ENCODE measurements at places on chromosomes 7 and 10.

DNA sequence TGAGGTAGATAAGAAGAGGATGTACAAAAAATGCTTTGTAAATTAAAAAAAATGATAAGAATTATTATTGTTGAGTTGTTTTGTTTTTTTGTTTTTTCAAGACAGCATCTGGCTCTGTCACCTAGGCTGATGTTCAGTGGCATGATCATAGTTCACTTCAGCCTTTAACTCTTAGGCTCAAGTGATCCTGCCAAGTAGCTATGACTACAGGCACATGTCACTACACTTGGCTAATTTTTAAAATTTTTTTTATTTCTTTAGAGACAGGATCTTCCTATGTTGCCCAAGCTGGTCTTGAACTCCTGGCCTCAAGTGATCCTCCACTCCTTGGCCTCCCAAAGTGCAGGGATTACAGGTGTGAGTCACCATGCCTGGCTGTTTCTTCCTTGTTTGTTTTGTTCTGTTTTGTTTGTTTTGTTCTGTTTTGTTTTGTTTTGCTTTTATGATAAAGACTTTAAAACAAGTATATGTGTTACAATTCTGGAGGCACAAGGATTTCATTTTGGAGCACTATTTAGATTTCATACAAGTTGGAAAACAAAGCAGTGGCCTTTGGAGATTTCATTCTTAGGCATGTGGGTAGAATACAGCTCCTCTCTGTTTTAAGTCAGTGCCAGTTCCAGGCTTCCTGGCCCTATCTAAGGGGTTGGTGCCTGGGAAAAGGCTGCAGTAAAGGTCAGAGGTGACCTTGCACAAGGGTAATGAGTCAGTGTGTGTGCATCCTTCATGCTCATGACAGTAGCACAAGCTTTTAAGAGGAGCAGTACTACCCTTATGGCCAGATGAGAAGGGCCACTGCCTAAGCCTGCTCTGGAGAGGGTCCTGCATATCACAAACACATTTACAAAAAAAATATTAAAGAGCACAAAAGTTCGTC is 17.9 kb downstream of the FGFBP3 start:
- DNase-seq = no peak

- DNase-seq = no peak
Observed at GRCh38 chr7:133203490-133203889, 49.4 kb upstream of the EXOC4 start.

DNA sequence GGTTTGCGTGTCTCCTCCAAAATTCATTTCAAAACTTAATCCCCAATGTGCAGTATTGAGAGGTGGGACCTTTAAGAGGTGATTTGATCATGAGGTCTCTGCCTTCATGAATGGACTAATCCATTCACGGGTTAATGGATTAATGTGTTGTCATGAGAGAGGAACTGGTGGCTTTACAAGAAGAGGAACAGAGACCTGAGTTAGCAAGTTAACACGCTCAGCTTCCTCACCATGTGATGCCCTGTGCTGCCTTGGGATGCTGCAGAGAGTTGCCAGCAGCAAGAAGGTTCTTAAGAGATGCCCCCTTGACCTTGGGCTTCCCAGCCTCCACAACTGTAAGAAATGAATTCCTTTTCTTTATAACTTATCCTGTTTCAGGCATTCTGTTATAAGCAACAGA is 3.7 kb upstream of the TCTN3 start:
- DNase-seq = no peak

DNA sequence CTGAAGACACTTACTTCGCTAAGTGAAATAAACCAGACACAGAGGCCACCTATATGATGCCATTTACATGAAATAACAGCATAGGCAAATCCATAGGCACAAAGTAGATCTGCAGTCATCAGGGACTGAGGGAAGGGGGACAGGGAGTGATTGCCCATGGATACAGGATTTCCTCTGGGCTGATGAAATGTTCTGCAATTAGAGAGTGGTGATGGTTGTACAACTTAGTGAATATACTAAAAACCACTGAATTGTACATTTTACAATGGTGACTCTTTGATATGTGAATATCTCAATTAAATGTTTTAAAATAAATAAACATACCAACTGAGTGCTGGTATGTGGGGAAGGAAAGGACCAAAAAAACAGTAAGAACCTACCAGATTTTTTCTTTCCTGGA is 20.4 kb downstream of the PPA1 start:
- no peak for DNase-seq

GRCh38 chr7:51647931-51648351 is 331.3 kb upstream of the COBL start:
- peak; percentile 37 for DNase-seq

DNA sequence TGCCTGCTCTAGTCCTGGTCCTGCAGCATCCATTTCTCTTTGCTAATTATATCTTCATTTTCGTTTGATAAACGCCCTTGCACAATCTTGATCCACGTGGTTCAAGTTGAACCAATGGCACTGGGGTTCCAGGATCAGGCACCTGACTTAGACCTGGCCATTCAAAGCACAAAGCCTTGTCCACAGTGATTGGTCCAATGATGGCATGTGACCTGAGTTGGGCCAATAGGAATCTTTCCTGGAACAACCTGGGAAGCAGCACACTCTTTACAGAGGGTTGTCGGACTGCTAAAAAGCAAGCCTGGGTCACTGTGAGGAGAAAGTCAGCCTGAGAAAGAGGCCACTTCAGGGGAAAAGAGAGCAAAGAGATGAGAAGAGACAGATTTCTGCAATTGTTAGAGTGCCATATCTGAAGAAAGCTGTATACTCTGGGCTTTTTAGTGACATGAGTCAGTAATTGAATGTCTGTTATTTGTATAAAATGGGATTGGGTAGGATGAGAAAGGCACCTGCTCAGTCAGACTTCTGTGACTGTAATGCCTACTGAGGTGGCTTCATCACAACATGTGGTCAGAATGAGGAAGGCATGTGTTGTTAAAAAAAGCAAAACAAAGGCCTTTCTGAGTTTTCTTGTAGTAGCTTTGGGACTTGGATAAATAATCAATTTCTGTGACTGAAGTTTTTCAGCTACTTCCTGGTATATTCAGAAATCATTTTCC is 4.4 kb upstream of the STEAP4 start:
- no peak for DNase-seq

- DNase-seq = peak; percentile 18
Observed at GRCh38 chr10:80855348-80855971, 317.8 kb downstream of the SH2D4B start.

DNA sequence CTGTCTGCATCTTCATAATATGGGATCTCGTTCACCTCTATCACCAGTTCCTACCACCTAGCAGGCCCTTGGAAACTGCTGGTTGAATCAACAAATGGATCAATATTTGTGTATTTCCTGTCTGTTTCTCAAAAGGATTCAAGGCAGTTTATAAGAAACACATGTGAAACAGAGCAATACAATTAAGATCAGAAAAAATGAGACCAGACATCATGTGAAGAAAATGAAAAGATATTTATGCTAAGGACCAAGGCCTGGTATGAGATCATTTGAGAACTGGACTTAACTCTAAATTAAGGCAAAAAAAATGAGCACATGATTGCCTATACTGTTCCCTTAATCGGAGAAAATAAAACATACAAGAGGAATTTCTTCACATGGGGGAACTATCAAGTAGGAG is 589.0 kb downstream of the SUGCT start:
- DNase-seq = no peak

DNA sequence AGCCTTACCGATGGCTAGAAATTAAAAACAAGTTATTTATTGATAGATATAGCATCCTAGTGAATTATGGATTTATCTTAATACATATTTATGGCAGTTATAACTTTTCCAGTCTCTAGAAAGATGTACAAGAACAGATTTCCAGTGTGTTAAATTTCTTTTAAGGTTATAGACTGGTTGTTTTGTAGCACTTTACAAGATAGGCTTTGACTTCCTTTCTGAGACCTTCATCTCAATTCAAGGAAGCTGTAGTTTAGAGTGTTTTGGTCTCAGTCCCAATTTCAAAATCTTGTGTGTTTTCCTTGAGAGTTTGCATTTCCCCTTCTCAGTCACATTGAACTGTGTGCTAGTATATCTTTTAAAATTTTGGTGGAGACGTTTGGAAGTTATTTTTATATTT is 30.1 kb downstream of the PLEKHA1 start:
- DNase-seq = no peak

DNA sequence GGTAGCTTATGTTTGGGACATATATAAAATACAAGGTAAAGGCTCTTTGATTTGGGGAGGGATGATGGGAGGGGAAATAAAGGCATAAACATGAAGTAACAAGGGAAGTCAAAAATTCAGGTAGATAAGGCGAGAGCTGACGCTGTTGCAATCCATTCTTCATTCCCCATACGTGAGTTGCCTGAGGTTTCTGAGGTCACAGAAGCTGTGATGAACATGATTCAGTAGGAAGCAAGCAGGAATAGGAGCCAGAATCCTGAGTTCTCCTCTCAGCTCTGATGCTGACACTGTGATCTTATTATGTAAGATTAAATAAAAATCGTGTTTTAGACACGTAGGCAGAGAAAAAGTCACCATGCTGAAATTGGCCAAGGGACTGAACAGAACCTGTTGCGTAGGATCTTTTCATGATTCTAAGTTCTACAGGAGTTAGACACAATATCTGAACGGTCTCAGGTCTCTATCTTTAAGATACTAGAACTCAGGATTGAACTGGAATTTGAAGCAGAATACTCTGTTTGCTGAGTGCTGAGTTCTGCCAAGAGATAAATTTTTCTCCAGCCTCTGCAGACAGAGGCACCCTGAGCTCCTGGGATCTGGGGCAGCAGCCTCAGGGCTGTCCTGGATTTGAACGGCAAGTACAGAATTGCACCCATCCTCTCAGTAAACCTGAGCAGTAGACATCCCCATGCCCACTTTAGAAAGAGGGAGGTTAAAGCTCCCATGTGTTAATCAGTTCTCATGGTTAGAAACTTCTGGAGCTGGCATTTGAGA is 21.0 kb downstream of the KLF6 start:
- DNase-seq = no peak

DNA sequence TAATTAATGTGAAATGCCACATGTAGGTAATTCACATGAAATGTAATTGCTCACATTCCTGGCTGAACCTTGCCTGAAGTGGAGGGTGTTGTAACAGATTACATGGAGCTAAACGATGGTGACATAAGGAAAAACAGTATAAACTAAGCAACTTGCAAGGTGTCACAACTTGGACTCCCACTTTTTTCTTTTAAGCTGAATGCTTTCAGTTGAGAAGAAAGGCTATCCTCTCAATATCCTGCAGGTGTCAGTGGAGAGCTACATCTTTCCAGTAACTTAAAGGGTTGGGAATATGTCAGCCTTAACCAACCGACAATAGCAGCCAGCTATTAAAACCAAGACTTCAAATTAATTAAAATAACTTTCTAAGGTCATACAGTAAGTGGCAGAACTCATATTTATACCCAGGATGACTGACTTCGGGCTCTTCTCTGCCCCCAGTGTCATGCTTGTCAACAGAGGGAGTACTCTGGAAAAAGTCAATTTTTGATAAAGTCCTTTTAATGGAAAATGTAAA is 33.7 kb downstream of the NRBF2 start:
- no peak for DNase-seq

GRCh38 chr10:72056113-72056512 is 32.2 kb downstream of the SPOCK2 start:
- no peak for DNase-seq

GRCh38 chr7:140144821-140145220 is 32.0 kb downstream of the KDM7A start:
- no peak for DNase-seq

GRCh38 chr7:10122551-10123100 is 851.0 kb upstream of the PHF14 start:
- no peak for DNase-seq

DNA sequence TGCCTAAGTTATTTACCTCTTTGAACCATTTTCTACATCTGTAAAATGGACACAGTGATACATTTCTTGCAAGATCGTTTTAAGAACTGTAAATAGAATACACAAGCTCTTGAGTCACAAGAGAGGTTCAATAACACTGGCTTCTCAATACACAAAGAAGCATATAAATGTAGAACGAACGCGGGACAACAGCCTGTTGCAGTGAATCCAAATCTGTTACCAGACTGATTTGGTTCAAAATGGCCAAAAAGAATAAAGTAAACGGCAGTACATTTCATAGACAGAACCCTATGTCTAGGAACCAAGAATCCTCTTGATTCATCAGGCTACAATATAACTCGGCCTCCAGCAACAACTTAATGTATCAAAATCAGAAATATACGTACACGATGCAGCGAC is 701 bp downstream of the MTPAP start:
- no peak for DNase-seq

- DNase-seq = no peak
Observed at GRCh38 chr10:71225291-71226058, 13.1 kb downstream of the UNC5B start.

GRCh38 chr7:133135451-133135850 is 53.6 kb upstream of the CHCHD3 start:
- DNase-seq = no peak

DNA sequence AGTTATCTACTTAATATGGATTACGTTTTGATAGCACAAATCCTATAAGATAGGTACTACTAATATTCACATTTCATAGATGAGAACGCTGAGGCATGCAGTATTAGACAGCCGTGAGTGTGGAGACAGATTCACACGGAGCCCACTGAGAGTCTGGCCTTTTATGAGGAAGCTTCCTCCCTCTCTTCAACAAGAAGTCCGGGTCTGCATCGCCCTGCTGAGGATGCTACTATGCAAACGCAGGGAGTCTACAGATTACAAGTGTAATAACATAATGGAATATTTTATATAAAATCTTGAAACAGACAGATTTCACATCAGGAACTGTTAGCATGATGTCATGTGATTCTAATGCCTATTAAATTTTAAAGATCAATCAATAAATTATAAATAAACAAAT is 255.9 kb upstream of the GLI3 start:
- no peak for DNase-seq

DNA sequence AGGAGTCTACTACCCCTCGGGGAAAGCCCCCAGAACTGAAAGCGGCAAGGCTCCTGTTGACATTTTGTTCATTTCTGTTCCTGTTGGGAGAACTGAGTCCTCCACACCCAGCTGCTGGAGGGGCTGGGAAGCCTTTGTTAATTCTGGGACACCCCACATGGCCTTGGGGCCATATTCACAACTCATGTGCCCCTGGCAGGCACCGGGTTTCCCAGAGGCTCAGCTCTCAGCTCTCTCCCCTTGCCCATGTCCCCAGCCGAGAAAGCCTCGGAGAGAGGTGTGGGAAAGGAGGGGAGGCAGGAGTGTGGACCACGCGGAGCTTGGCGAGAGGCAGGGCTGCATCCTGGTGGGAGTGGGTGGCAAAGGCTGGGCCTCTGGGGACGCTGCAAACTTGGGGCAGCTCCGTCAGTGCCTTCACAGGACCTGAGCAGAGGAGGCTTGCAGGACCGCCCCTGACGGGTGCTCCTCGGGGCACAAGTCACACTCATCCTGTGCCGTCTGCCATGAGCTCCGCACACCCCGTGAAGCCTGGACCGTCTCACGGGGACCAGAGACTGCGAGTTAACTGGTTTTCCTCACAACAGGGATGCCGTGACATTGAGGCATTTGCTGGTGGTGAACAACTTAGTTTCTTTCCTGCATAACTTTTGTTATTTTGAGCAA is 140.9 kb downstream of the DNAJB6 start:
- no peak for DNase-seq

Data from D721Med (cell line).